ENCODE measurements at places on chromosomes 3 and 15.

- no peak for DNase-seq
These were observed 6.8 kb downstream of the RARRES1 start for GRCh38 chr3:158725348-158726011.

DNA sequence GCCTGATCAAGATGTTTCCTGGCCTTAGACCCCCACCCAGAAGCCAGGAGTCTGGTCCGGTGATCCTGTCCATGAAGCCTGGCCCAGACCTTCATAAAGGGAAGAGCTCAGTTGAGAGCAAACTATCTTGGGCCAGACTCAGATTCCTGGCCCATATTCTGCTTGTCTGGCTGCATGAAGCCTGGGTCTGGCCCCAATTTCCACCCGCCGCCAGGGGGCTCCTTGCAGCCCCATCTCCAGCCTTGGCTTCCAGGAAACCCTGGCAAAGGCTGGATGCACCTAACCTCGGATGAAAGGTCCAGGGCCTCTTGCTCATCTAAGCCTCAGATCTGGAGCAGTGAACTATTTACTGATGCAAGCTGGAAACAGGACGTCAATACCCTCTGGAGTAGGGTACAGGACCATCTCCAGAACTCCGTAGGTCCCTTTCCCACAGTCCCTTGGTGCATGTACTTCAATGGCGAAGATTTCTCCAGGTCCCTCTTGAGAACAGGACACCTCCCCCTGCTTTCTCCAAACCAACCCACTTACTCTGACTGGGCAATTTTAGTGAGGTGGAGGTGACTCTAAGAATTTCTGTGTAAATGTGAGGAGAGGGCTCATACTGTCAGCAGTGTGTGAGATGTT lies 5.6 kb downstream of the FOXL2 start:
- DNase-seq = no peak

GRCh38 chr15:61383421-61383820 lies 154.3 kb upstream of the RORA start:
- DNase-seq = no peak

GRCh38 chr3:56467801-56468183 lies 475 bp downstream of the ERC2 start:
- DNase-seq = no peak

GRCh38 chr3:172607305-172608121 lies 84.3 kb upstream of the TNFSF10 start:
- DNase-seq = no peak

GRCh38 chr15:50192164-50192563 lies 10.2 kb downstream of the SLC27A2 start:
- no peak for DNase-seq

GRCh38 chr15:34620142-34620541 lies 36.7 kb upstream of the GOLGA8B start:
- no peak for DNase-seq
